HS-27A (cell line): ENCODE measurements at places on chromosomes 4 and X.

DNA sequence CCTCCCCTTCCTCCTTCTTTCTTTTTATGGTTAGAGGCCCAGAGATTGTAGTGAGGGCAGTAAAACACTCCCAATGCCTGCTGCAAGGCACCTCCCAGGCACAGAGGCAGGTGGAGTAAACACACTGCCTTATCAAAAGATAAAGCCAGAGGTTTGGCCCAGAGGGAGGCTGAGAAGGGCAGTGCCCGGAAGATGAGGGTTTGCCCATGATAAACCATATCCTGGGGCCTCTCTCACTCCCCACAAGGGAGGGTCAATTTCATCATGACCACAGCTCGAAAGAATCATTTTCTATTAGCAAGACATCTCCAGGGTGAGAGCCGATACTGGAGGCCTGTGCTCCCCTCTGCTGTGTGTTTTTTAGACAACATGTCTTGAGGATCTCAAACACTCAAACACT is 98.5 kb upstream of the FAM9C start:
- no peak for DNase-seq

GRCh38 chrX:25531096-25531495 is 515.3 kb upstream of the ARX start:
- DNase-seq = no peak

GRCh38 chr4:120085705-120086104 is 19.1 kb upstream of the MAD2L1 start:
- no peak for DNase-seq

DNA sequence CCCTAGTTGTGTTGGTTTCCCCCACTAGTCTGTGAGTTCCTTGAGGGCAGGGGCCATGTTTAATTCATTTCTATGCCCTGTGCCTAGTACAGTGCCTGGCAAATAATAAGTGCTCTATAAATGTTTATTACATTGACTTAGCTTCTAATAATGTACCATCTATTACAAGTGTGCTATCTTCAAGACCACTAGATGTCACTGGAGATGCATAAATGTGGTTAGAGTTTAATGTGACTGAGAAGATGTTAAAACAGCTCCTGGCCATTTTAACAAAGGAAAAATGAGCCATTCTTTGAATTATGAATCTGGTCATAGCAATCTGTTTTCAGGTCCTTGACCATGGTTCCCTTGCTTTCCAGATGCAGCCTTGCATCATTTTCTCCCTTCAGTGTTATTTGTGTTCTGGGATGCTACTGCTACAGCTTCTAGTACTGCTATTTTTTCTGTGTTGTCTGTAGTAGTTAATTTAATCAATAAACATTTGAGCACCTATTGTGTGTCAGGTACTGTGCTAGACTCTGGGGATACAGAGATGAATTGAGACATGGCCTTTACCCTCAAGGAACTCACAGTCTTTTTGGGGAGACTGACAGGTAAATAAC is 43.2 kb downstream of the SLC9A6 start:
- DNase-seq = peak; percentile 22

DNA sequence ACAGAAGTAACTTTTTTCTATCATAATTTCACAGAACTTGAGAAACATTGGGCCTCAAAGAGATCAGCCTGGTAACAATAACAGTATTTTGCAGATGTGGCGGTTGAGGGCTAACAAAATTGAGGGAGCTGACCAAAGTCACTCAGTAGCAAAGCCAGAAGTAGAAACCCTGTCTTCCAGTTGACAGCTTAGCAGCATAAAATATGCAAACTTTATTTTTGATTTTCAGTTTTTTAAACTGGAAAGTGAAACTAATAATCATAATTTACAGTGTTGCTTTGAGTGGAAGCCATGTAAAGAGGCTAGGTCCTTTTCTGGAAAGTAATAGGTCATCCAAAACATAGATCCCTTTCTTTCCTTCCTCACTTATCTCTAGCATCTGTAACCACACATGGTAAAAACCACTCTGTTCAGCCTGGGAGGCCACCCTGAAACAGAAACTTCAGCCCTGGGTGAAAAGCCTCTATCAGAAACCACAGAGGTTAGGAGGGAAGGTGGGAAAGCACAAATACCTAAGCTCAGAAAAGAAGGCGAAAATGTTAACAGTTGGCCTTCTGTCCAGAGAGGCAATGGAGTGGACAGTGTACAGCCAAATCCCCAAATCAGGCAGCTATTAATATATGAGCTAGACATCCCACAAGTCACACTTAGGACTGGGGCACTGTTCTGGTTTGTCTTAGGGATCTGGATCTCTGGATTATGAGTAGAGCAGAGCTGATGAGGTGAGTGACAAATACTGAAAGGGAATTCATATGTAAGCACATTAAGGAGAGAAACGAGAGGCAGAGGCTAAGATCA is 61.1 kb upstream of the ARSJ start:
- peak; percentile 35 for DNase-seq

DNA sequence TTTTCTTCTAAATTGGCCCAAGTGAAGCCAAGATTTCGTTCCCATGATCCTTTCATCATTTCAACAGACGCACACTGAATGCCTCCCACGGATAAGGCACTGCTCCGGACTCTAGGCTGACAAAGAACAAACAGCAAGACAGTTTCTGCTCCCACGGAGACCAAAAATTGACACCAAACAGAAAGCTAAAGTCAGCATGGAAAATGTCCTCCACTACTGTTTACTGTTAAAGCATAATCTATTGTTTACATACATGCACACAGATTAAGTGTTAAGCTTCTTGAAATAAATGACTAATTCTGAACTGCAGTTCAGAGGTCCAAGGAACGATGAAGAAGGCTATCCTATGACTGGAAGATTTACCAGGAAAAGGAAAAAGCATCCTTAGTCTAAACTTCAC is 199.6 kb downstream of the AASDH start:
- no peak for DNase-seq

DNA sequence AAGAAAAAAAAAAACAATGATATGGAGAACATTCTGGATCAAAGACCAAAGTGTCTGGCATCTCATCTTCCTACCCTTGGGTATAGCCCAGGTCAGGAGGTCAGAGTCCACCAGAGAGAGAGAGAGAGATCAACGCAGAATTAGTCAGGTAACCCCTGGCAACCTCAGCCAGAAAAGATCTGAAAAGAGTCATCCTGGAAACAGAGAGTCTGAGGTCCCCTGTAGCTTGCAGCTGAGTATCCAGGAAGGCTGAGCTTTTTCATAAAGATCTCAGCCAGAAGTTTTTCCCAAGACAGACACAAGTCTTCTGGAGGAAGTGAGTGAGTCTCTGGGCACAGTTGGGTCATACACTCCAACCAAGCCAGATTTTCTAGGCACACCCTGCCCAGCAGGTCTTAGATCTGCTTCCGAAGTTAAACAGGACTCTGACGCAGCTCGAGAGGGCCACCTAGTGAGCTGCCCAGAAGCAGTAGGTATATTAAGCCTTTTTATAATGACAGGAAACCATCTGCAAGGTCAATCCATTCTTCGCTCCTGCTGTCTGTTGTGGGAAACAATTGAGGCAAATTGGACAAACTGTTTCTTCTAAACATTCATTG is 35.7 kb downstream of the ACE2 start:
- DNase-seq = peak; percentile 1

DNA sequence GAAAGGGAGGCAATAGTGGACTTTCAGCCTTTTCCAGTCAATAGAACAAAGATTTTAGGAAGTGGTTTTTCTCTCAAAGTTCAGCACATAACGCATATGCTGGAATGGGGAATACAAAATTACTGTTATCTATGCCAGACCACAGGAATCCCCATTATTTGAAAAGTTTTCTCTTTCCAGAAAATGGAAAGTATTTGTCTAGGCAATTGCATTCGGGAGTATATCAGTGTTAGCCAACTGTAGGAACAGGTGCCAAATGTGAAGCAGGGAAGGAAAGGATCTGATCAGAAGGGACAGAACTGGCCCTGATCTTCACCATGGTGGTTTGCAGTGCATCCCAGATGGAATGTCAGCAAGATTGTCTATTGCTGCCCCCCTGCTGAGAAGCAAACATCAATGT is 213.6 kb downstream of the CPE start:
- DNase-seq = no peak

GRCh38 chr4:5881340-5881739 is 11.5 kb downstream of the CRMP1 start:
- DNase-seq = no peak

DNA sequence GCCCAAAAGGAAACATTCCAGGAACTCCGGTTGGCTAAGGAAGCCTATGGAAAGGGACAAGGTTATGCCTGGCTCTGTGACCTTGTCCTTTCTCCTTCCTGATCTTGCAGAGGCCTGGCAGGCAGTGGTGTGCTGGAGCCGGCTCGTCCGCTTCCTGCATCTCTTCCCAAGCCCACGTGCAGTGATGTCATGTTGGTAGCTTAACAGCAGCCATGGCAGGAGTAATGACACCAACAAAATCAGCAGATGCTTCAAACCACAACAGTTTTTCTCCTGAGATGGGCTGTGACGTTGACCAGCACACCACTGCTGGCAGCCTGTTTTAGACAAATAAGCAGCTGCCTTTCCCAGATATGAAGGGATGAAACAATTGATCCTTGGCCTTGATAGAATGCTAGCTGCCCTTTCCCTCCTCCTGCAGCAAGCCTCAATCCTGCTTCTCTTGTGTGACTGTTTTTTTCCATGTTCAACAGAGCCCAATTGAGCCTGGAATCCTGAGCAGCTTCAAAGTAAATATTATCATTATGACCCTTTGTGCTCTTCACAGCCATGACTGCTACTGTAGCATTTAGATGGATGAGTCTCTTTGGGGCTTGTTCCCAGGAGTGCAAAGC is 23.4 kb downstream of the SEPTIN6 start:
- no peak for DNase-seq

DNA sequence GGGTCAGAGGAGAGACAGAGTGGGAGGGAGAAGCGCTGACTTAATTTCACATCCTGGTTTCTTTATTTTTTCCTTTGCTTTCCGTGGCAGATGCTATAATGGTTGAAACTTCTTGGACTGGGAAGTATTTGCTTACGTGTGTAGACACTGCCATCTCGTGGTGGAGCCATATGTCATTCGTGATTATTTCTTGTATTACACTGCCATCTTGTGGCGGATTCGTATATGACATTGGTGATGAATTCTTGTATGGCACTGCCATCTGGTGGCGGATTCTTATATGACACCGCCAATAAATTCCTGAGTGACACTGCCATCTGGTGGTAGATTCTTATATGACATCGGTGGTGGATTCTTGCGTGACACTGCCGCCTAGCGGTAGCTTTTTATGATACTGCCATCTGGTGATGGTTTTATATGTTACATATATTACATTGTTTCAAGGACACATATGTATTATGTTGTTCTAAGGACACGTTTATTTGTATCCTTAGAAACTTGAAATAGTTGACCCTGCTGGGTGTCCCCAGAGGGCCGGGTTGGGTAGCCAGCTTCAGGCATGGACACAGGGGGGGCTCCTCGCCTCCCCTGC is 37.3 kb upstream of the CLCN4 start:
- DNase-seq = peak; percentile 38

DNA sequence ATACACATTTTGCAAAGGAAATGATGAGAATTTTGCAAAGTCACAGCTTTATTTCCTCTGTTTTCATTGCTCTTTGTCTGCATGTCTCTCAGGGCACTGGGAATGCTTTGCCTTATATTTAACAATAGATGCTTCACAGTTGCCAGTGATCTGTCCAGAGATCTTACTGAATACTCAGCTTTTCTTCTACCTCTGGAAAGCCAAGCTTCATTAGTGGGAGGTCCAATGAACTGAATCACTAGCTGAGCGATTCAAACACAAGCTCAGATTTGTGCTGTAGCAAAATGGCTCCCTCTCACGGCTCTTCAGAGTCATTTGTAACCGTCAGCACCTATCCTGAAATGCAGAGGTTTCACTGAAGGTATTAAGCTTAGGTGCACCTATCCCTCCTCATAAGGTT is 138.9 kb downstream of the DCLK2 start:
- DNase-seq = no peak

GRCh38 chr4:61011051-61011450 is 189.1 kb upstream of the ADGRL3 start:
- peak; percentile 3 for DNase-seq

- DNase-seq = no peak
Observed at GRCh38 chr4:55330241-55330640, 15.8 kb upstream of the SRD5A3 start.

DNA sequence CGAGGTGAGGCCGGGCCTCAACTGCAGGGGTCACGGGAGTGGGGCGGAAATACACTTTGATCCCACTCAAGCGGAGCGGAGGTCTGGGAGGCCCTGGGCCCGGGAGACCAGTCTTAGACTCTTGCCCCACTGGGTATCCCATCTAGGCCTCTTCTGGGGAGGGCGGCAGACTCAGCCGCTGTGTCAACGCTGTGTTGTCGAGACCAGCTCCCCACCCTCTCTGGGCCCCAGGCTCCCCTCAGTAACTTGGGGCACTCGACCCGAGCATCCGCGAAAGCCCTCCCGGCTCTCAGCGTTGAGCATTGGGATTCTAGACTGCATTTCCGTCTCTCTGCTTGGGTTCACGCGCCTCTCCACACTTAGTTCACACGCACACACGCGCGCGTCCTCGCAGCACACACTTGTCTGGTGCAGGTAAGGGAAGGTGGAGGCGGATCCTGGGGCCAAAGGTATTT is 1.7 kb downstream of the NKX3-2 start:
- DNase-seq = no peak

- DNase-seq = no peak
Observed at GRCh38 chr4:126375462-126376054, 1060.8 kb downstream of the FAT4 start.

DNA sequence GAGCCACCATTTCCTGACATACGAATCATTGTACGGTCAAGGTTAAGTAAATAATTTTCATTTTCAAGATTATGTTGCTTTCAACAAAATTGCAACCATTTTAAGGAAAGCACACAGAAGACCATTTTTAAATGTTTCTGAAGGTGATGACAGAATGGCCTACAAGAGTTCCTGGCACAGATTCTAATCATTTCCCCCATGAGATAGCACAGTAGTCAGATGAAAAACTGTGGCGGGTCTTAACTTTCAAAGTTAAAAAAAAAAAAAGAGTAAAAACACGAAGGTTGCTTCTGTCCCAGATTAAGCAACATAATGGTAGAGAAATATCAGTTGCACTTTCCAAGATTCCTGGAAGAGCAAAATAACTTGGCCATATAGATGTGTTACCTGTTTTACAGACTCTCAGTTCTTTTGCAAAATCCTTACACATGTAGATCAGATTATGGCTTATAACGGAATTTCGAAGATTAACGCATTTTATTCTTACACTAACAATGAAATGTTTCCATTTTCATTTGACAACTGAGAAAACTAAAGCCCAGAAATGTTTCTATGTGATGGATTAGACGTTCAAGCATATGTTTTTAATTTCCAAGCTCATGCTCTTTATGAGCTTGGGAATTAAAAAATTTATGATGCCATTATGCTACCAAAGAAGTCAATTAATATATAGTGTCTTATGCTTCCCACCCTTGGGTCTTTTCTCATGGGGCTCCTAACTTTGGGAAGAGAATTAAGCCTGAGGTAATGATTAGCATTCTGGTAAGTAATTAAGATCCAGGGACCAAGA is 335.1 kb upstream of the CLNK start:
- DNase-seq = no peak
